ENCODE measurements at places on chromosomes 7 and 10.

GRCh38 chr7:5656233-5656632, 125.2 kb downstream of the RNF216 start:
- DNase-seq: no peak

DNA sequence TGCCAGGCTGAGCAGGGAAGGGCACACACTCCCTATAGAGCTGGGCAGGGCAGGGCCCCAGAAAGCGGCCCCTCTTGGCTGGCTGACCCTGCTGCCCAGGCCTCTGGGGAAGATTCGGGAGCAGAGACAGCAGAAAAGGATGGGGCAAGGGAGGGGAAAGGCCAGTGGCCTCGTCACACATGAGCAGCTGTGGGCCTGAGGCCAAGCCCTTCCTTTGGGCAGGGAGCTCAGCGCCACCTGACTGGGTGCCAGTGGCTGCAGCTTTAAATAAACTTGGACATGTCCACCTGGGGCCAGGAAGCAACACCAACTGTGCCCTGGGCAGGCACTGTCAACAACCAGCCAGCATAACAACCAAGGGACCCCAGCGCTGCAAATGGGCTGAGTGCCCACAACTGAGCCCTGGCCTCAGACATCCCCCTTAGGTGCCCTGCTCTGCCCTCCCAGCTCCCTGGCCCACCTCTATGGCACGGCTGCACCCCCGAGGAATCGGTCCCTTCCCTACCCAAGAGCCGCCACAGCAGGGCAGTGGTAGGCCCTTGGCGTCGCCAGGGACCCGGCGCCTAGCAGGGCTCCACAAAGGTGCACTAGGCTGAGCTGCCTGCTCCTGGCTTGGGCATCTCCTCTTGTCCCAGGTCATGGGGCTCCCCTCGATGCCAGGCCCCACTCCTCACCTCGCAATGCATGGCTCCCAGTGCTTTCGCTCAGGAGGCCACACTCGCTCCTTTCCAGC, 2.6 kb downstream of the CAMK2B start:
- DNase-seq: no peak

- DNase-seq: no peak
Observed at GRCh38 chr10:113867904-113868303, 13.4 kb downstream of the NHLRC2 start.

GRCh38 chr7:79118143-79118542, 335.3 kb downstream of the MAGI2 start:
- DNase-seq: no peak

GRCh38 chr7:126659124-126659523, 593.6 kb downstream of the GRM8 start:
- DNase-seq: no peak
